Iris pigment epithelial cell (primary cell): ENCODE measurements at places on chromosomes 3 and 15.
A peak's percentile ranks its signal among the peaks of the same experiment; 100 is the strongest.

- peak; percentile 44 for DNase-seq
These were observed 206.5 kb downstream of the CBLB start for GRCh38 chr3:105662306-105662705.

GRCh38 chr3:67418426-67419217 lies 235.8 kb downstream of the SUCLG2 start:
- DNase-seq: no peak

- DNase-seq: peak; percentile 41
These were observed 43.5 kb upstream of the PTX3 start for GRCh38 chr3:157393113-157393512.

GRCh38 chr3:24166515-24166914 lies 221.4 kb downstream of the NR1D2 start:
- DNase-seq: no peak

DNA sequence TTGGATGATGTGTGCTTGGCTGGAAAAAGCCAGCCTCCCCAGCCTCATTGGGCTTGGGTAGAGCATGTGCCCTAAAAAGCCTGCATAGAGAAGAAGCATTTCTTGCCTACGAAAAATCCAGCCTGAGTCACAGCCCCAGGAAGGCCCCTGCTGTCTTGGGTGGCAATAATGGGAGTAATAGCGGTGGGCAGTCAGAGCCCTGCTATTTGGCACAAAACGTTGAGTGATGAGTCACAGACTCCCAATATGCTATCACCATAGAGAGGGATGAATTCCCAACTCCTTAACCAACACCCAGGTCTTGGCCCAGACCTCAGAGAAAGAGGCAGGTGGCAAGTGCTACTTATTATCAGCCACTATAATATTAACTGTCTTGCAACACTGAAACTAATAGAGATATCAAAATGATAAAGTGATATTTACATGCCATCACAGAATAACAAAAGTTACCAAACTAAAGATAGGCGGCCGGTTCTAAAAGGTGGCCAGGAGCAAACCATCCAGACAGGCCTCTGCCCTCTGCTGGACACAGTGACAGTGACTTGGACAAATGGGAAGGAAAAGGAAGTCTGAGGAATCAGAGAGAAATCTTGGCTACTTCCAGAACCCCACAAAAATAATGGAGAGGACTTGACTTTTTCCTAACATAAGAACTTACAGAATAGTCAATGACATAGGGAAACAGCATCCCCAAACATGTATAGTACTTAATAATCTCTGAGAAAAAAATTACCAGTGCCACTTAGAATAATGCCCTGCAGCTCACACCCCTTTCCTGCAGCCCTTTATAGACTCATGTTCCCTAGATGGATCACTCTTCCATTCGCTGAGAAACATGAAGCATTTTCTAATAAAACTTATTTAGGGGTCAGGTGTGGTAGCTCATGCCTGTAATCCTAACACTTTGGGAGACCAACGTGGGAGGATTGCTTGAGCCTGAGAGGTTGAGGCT lies 51.9 kb upstream of the MUC13 start:
- DNase-seq: peak; percentile 90

- DNase-seq: no peak
These were observed 151.3 kb downstream of the CACNA1D start for GRCh38 chr3:53645754-53646153.

DNA sequence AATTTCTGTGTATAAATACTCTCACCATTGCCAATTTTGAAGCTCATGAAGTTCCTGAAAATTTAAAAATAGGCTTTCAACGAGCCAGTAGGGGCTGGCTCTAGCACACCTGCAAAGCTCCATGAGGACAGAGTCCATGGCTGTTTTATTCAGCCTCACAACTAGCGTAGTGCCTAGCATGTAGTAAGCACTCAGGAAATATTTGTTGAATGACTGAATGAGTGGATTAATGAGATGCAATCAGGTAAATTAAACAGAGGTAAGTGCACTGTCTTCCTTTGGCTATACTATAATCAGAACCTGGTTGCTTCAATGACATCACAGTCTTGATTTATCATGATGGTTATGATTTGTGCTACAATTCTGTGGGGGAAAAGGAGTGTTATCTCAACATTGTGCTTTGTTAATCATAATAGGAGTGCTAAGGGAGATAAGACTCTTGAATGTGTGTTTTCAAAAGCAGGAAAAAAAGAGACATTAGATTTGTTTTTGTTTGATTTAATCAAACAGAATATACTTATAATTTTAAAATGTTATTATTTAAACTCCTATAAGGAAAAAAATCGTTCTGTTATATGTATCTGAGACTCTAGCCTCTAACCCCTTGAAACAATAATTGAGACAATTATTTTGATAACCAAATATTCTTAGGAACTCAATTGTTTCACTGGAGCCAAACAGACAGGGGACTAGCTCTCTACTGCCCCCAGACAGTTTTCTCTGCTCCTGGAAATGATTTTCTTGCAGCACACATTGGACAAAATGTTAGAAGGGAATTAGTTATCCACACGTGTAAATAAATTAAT lies 171.7 kb upstream of the ATP11B start:
- peak; percentile 5 for DNase-seq

- DNase-seq: no peak
These were observed 363.8 kb upstream of the ICE2 start for GRCh38 chr15:60842694-60843093.
